Islet precursor cell (in vitro differentiated cells): ENCODE measurements at places on chromosomes 4 and X.
A peak's percentile ranks its signal among the peaks of the same experiment; 100 is the strongest.

DNA sequence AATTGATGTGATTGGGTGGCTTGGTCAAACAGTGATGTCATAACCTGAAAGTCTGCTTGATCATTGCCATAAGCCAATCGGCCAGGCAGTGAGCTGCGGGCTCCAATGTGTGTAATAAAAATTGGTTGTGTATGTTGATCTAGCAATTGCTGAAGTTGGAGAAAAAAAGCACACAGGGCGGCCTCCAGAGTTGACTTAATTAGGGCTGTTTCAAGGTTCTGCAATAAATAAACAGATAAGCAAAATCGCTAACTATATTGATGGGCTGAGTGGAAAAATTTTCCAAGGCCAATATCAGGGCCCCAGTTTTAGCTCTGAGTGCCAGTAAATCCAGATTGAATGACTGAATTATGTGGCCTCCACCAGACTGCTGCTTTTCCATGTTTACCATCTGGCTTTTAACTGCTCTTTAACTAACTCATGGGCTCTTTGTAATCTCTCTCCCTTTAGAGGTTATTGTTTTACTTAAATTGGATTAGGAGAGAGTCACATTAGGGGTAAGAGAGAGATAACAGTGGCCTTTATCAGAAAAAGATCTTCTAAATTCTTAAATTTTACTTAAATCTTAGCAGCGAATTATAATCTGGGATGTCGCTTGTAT, 160.6 kb upstream of the WDFY3 start:
- no peak for DNase-seq

DNA sequence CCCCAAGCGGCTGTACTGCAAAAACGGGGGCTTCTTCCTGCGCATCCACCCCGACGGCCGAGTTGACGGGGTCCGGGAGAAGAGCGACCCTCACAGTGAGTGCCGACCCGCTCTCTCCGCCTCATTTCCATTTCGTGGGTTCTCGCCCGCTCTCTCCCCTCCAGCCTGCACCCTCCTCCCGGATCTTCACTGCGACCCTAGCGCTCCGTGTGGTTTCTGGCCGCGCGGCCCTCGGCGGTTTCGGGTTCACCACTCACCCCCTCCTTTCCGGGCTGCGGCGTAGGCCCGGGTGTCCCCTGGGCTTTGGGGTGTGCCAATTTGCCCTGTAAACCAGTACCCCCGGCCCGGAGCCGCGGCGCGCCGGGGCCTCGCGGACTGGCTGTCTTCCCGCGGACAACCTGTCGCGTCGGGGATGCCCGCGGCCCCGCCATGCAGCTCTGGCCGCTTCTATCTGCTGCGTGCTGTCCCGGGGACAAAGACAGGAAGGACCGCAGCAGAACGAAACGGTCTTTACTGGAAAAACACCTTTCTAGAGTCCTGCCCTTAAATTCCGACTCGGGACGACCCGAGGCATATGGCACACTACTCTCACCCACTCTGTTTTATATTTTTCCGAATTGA, 737 bp downstream of the FGF2 start:
- peak; percentile 70 for DNase-seq

GRCh38 chr4:150126864-150127203, 48.6 kb downstream of the DCLK2 start:
- DNase-seq = no peak

DNA sequence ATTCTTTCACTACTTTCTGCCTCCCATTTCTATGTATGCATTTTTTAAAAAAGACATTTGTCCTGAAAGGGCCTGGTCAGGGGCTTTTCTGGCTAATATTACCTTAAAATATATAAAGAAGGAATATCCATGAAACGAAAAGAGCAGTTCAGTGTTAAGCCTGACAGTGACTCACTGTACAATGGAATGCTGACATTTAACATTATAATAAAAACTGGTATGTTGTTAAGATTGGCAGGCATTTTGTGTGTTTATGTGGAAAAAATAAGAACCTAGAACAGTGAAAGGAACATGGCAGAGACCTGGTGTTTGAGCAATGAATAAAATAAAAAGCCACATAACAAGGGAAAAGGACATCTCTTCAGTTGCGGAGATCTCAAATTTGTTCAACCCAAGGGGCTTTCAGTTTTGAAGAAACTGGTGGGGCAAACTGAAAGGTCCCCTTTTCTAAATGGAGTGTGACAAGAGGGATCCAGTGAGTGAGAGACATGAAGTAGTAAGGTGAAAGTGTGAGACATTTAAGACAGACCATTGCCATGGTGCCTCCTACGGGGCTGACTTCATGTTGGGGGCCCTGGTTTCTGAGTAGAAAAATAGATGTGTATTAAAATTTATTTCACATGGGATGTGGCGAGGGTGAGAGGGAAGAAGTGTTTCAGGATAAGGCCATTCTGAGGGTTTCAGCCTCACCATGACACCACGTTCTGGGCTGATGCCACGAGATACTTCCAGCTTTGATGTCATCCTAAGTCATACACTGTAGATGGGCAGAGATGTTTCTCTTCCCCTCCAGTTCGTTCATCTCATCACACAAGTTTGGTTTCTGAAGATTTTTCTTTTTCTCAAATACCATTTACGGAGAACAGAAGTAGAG, 324.9 kb downstream of the PPP3CA start:
- no peak for DNase-seq

- no peak for DNase-seq
Observed at GRCh38 chrX:72716766-72717165, 2.7 kb upstream of the PHKA1 start.

DNA sequence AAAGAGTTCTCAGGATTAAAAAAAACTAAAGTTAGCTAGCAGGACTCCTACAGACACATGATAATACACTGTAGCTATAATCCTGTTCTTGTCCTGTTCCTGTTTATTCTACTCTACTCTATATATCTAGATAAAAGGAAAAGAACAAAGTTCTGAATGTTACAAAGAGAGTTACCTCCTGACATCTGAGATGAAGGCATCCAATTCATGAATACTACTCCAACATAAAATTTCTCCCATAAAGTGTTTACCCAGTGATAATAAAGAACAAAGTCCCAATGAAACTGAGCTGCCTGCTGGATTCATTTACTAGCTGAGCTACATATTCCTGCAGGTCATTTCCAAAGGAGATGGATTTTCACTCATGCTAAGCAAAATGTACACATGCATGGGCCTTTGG, 27.1 kb downstream of the SEPSECS start:
- no peak for DNase-seq
